ENCODE measurements at places on chromosomes 4 and X.

DNA sequence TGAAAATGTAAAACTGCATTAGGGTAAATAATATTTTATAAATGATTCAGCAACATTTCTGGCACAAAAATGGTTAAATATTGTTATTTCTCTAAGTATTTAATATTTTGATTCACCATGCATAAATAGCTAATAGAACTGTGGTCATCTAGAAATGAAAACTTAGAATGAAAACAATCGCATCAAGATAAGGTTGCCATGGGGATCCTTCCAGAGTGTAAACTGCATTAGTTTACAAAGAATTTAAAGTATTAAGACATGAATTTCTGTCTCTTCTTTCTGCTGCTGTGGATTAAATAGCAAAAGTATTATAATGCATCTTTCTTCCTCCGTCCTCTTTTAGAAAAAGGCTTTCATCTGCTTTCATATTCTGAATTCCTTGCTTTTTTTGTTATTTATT lies 1064.6 kb upstream of the SLIT2 start:
- DNase-seq: no peak

DNA sequence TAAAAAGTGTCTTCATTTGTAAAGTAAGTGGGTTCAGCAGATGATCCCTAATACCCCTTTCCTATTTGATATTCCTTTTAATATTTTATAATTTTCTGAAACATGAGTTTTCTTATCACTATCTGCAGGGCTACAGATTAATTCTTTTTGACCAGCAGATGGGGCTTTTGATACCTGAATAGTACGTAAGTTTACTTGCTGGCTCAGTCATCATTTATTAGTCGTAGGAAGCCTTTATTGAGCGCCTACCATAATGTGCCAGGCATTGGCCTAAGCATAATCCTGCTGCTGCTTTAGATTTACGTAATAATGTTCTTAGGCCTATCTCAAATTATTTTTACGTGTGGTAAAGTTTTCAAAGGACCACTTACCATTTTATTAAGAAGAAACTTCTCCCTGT lies 33.1 kb downstream of the OSTC start:
- peak; percentile 16 for DNase-seq

- no peak for DNase-seq
Measured at GRCh38 chr4:171817026-171817425, 3.8 kb downstream of the GALNTL6 start.

- DNase-seq: no peak
Measured at GRCh38 chrX:106716004-106716403, 10.5 kb upstream of the RNF128 start.

- no peak for DNase-seq
Measured at GRCh38 chr4:3783693-3784306, 17.6 kb downstream of the ADRA2C start.
